ENCODE measurements at places on chromosomes 16 and 17.

- DNase-seq: no peak
These were observed 340.7 kb downstream of the SLC39A11 start for GRCh38 chr17:72751746-72752145.

GRCh38 chr17:18975597-18975996 lies 23.6 kb downstream of the SLC5A10 start:
- DNase-seq: no peak

DNA sequence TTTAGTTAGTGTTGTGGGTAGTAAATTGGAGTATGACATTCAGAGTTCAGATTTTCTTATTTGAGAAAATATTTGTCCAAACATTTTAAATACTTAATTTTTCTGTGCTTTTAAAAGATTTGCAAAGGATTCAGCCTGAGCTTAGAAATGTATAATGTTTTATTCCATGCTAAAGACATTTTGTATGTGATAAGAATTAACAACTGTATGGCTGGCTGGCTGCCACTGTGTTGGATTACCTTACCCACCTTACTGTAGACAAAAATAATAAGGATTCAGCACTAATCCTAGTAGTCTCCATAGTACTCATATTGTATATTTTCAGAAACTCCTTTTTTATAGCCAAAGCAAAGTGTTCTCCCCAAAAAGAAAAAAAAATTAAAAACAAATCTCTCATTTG lies 74.8 kb downstream of the TANC2 start:
- no peak for DNase-seq

DNA sequence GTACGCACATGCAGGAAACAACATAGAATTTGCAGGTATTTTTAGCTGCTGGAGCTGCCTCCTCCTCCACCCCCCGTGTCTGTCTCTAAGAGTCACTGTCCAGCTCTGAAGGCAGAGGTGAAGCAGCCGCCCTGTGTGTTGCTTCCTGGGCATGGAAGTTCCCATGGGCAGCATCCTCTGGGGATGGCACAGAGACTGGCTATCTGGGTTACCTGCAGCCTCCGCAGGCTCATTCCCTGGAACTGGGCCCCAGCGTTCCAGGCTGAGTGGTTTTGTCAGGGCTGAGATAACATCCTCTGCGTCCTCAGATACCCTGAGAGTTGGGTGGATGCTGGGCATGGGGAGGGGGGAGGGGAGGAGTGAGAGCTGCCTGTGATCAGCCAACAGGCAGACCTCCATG lies 41.5 kb upstream of the MRTFB start:
- DNase-seq: no peak

GRCh38 chr17:5832886-5833285 lies 237.3 kb upstream of the WSCD1 start:
- DNase-seq: peak; percentile 80

DNA sequence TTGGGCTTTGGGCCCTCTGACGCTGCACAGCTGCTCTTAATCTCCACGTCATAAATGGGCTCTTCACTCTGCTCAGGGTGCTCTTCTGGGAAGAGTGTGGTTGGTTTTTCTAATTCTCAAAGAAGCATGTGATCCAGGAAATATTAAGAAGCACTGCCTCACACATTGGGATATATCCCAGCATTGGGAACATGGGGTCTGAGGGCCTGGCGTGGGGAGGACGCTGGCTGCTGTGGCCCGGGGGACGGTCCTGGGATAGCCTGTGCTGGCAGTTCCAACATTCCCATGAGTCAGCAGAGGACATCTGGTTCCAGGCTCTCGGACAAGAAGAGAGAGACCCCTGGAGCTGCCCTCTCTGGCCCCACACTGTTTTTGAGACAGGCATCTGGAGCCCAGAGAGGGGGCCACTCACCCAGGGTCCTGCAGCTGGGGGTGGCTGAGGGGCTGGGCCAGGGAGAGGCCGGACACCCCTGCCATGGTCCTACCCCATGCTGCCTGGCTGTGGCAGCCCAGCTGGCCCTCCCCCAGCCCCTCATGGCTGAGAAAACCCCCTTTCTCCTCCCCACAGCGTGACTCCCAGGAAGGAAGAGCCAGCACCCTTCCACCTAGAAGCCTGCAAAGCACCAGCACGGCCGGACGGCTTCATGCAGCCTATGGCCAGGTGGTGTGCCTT lies 58.8 kb downstream of the NT5M start:
- no peak for DNase-seq

GRCh38 chr16:87864331-87864989 lies 4.8 kb downstream of the SLC7A5 start:
- peak; percentile 66 for DNase-seq

GRCh38 chr17:79630821-79631639 lies 20.2 kb upstream of the RBFOX3 start:
- DNase-seq: no peak

DNA sequence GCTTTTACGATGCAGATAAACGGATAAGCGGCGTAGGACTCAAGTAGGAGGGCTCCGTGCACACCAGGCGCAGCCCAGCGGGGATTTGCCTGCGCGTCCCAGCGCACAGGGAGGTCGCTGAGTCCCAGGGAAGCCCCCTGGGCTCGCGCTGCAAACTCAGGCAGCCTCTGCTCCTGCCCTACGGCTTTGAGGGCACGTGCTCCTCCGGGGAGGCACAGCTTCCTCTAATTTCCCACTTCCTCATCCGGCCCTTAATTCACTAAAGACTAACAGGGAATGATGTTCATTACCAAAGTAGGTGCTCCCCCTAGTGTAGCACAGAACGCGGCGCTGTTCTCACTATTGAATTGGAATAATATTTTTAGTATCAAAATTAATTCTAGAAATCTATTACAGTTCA lies 825.4 kb downstream of the KCNJ18 start:
- no peak for DNase-seq

GRCh38 chr17:7922845-7923628 lies 6.6 kb downstream of the KCNAB3 start:
- DNase-seq: peak; percentile 69

DNA sequence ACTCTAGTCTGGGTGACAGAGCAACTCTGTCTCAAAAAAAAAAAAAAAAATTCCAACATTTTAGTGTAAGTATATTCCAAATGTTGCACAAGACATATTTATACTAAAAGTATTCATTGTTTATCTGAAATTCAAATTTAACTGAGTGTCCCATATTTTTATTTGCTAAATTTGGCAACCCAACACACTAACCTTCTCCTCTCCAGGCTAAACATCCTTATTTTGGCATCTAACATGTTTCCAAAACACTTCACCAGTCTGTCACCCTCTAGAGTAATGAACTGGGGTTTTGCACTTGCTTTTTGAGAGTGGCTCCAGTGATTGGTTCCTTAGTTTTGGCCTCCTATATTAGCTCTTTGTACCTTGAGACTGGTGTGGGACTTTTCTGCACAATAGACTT lies 243.4 kb upstream of the SALL1 start:
- no peak for DNase-seq

GRCh38 chr16:13018026-13018425 lies 116.6 kb downstream of the SHISA9 start:
- no peak for DNase-seq

DNA sequence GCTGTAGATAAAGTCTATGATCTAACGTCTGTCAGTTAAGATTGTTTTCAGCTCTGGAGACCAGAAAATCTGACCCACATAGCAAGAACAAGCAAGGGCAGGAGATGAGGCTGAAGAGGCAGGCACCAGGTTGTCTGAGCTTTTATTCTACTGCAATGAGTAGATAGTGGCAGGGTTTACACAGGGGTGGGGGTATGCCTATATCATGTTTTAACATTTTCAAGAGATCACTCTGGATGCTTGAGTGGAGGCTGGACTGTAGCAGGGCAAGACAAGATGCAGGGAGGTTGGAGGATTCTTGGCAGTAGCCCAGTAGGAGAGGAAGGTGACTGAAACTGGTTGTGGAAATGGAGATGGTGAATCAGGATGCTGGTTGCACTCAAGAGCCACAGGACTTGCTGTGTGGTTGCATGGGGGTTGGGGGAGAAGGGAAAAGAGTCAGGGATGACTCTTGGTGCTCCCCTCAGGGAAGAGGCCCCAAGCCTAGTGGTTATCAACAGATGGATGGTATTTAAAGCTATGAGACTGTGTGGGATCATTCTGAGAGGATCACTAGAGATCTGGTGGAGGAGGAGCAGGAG lies 143.1 kb upstream of the KCNJ18 start:
- DNase-seq: peak; percentile 58

DNA sequence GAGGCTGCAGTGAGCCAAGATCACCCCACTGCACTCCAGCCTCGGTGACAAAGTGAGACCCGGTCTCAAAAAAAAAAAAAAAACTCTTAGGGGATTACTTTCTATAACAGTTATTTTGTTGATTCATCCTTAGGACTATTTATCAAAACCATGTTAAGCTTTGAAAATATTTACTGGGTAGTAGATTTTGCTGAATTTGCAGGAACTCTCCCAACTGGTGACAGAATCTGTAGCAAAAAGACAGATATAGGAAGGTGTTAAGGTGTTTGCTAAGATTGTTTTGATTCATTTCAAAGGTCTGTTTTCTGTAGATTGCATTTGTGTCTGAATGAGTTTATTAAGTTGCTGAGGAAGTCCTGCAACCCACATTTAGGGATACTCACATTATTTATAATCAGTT lies 192.6 kb downstream of the PRKCA start:
- DNase-seq: no peak

- DNase-seq: no peak
These were observed 2.4 kb downstream of the ZNF469 start for GRCh38 chr16:88385112-88385594.

DNA sequence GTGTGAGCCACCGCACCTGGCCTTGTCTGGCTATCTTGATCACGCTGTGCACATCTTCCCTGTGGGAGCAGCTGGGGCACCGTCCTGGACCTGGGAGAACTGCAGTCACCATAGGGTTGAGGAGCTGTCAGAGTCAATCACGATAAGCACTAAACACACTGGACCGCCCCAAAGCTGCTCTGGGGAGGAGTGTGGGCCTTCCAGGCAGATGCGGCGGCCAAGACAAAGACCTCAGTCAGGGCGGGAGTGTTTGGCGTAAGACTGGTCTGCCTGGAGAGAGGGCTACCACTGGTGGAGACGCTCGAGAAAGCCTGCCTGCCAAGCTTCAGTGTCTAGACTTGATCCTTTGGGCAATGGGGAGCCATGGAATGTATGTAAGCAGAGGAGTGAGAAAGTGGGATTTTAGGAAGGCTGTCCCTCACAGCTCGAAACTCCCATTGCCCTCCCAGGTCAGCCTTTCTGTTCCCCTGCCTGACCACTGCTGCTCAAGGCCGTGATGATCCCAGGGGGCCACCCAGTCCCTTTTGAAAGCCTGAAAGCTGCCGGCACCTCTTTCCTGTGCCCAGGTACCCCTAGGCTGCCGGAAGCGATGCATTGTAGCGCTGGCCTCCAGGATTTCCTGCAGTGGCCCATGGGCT lies 29.3 kb upstream of the CIBAR2 start:
- DNase-seq: no peak

- no peak for DNase-seq
These were observed 561 bp upstream of the HERPUD1 start for GRCh38 chr16:56931271-56931891.

DNA sequence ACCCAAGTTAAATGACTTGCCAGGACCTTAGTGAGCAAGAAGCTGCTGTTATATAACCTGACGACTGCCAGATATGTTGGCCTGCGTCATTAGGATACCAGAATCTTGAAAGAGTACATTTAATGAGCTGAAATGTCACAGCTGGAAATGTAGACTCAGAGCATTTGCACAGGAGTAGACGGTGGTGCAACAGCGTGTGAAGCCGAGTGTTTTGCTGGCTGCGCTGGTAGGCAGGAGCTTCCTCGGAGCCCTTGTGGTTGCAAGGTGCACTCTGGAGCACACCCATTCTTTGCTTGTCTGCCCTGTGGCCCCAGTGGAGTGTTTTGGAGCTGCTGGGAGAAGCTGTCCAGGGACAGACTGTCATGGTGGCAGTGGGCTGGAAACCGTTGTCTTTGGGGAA lies 79.3 kb downstream of the BANP start:
- no peak for DNase-seq

- no peak for DNase-seq
These were observed 48.6 kb upstream of the XYLT1 start for GRCh38 chr16:17519101-17519955.

- DNase-seq: peak; percentile 86
These were observed 7.7 kb downstream of the TNS4 start for GRCh38 chr17:40493697-40494096.
